ENCODE measurements at places on chromosomes 4 and X.

DNA sequence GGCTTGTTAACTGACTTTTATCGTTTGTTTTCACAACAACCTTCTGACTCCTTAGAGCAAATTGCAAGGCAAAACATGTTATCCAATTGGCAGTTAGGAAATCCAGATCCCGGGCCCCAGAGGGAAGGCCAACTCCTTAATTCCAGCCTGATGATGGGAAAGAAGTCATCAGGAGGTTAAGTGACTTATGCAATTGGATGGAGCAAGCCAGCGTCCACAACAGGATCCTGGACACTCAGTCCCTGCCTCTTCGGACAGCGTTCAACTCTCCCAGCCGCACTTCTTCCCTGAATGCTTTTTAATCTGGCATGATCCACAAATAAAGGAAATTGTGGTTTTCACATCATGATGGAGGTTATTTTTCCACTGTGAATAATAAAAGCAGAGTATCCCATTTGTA lies 310.1 kb downstream of the RAB28 start:
- no peak for DNase-seq

DNA sequence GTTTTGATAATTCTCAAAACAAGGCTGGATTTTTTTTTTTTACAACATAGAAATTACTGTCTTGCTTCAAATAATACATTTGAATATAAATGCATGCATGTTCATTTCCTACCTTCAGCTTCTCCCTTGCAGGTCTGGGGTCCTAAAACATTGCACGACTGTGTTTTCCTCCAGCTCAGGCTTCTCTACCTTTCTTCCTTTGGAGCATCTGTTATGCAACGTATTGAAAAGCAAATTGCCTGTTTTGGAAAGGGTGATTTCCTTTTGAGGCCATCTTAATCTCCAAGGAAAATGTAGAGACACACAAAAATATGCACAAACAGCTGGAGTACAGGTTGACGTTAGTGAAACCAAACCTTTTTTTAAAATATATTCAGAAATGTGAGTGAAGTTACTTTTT lies 115.6 kb upstream of the TLL1 start:
- DNase-seq, result no peak

DNA sequence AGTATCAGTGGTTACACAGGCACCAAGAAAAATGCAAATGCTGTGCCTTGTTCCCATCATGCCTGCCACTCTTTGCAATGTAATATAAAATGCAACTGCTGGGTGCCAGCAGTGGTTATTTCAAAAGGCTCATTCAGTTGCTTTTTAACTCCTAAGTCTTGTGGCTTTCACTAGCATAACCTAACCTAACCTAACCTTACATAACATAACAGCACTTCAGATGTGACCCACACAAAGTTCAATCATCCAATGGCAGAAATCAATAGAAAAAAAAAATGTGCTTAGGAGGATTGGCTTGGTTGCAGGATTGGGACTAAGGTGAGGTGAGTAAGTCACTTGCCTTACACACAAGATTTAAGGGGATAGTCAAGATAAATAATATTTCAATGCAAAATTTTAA lies 60.2 kb upstream of the VMA21 start:
- DNase-seq, result no peak

- no peak for DNase-seq
Measured at GRCh38 chrX:132953354-132953753, 5.1 kb downstream of the HS6ST2 start.

DNA sequence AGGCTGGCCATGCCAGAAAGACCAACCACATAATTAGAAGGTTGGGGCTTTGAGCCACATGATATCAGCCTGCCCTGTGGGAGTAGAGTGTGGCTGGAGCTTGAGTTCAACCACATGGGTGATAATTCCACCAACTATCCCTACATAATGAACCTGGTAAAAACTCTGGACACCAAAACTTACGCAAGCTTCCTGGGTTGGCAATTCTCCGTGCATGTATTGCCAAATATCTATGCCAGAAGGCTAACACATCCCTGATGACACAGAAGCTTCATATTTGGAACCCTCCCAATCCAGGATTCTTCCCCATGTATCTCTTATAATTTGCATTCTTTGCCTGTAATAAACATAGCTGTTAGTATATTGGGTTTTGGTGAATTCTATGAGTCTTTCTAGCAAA lies 68.2 kb downstream of the FUNDC1 start:
- no peak for DNase-seq

DNA sequence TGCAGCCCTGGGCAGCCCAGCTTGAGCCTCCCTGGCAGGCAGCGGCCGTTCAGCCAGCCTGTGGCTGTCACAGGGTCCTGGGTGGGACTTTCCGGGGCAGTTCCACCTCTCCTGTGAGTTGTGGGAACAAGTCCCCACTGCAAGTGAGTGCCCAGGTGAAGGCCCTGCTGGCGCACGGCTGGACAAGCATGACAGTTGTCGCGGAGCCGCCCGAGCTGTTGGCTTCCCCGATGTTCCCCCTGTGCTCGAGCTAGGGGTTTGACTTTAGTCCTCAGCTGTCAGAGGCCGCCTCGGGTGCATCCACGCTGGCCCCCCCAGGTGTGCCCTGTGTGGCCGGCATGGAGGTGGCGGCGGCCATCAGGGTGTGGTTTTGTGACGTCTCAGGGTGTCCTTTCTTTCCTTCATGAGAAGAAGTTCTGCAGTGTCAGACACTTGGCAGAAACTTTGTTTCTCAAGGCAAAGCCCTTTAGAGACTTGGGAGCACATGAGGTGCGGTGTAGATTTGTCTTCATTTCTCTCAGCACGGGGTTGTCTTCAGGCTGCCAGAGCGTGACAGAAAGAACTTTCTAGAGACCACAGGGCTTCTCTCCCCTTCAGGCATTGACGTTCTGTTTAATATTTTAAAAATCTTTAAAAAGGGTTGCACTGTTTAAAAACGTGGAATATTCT lies 69.4 kb upstream of the HGFAC start:
- DNase-seq, result no peak

- DNase-seq, result peak; percentile 85
Measured at GRCh38 chr4:140237616-140238350, 83.8 kb upstream of the MAML3 start.

- DNase-seq, result peak; percentile 35
Measured at GRCh38 chr4:24659241-24659961, 75.0 kb upstream of the DHX15 start.

DNA sequence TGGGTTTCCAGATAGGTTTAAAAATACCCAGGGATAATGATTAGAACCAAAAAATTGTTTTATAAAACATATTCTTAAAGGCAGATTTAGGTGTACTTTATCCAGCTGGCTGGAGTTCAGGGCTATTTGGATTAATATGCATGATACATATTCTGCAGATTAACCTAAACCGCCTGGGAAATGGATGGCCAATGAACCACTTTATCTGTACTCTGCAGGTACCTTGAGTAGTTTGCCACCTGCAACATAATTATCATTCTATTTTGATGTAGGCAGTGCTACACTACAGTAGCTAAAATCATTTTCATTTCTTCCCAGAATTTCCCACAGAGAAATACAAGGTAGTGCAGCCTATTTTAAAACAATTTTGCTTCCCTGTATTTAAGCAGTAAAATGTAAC lies 683.2 kb upstream of the GNPDA2 start:
- no peak for DNase-seq

GRCh38 chr4:8461086-8461485 lies 20.5 kb downstream of the TRMT44 start:
- no peak for DNase-seq

GRCh38 chr4:58477950-58478349 lies 1367.8 kb upstream of the IGFBP7 start:
- DNase-seq, result no peak

DNA sequence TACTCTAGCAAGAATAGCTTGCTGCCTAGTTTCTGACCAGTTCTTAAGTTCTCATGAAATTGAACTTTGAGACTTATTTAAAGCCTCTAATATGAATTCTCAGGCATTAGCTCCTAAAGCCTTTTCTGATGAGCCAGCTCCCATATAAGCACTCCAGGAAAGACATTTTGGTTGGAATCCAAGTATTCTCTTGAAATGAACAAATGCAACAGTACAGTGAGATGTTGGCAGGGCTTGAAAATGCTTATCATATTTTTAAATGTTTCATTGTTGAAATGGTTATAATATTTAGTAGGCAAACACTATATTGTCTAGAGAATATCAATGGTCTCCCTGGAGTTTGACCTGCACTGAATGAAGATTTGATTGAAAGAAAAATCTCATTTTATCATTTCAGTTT lies 240.3 kb downstream of the ANK2 start:
- DNase-seq, result no peak

DNA sequence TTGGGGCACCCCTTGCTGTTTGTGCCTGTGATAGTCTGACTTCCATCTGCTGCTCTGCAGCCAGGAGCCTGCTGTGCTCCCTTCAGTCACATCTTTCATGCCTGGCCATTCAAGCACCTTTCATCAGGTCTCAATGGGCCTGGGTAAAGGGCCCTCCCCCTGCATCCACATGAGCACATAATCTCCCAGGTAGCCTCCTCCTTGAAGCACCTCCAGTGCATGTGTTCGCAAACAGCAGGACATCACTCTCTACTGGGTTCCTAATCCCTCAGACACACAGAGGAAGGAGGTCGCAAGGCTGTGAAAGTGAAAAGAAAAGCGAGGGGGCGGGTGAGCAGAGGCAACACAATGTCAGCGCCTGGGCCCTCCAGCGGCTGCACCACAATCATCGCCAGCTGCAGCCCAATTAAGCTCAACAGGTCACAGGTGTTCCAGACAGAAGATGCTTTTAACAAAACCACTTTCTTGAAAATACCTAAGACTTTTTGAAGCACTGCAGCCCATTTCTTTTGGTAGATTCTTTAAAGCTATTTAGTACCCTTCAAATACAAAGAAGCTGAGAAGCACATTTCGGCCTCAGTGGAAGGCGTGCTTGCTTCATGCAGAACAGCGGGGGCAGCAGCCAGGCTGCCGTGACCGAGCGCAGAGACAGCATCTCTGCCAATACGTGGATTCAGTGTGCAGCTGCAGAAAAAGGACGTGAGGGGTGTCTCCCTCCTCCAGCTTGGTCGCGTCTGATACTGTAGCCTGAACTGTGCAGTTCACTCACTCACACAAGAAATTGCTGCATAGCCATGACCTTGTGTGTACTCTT lies 92.2 kb upstream of the SPRY1 start:
- peak; percentile 8 for DNase-seq

DNA sequence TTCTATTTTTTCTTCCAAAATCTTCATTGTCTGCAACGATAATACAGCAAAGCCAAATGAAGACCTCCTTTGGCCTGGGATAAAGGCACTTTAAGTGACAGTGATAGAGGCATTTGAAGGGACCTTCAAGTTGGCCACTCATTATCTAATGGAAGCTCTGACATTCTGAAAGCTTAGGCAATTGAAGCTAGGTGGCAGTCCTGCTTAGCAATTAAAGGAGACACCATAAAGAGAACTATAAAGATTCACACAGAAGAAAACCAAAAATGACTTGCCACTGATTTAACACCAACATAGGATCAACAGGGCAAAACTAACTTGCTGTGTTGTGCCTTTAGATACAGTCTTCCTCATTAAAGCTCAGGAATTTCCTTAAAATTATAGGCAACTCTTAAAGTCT lies 103.3 kb upstream of the TSPAN7 start:
- DNase-seq, result no peak

GRCh38 chr4:83342476-83342875 lies 7.8 kb upstream of the HPSE start:
- no peak for DNase-seq

DNA sequence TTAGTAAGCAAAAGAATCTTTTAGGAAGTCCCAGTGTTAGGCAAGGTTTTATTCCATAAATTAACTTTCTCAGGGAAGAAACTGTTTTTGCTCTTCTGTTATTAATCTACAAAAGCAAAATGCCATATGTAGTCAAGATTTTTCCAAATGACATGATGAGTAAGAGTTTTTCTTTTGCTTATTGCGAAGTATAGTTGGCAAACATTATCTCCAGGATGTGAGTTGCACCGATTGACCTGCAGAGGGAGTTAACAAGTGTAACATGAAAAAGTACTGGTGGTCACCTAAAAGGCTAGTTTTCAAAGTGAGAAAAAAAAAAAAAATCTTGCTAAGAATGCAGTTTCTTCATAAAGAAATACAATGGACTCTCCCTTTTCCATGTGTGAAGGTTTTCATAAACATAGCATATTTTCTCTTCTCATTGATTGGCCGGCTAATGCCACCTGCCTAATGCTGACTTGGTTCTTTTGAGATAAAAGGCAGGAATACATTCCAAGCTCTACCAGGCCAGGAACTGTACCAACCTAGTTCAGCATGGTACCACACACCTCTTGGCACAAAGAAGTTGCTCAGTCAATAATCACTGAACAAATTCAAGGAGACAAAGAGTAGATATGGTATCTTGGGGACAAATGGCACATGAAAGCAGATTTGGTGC lies 100.2 kb downstream of the LNX1 start:
- no peak for DNase-seq

DNA sequence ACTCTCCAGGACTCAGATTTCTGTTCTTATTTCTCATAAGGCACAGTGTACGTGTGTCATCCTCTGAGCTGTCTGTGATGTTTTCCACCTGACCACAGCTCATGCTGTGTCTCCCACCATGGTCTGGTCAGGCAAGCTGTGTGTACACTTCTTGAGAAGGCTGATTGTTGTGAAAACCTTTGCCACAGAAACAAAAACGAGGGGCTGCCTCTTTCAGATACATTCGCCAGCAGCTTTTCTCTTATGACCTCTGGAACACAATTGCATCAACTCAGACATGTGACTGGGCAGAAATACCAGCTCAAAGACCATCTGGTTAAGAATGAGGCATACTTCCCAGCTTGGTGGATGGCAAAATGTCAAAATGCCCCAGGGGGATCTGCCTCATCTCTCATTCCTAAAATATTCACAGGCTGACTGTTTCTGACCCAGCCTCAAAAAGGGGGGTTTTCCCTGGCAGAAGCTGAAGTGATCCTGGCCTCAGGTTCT lies 46.1 kb downstream of the PGRMC2 start:
- DNase-seq, result peak; percentile 2

- no peak for DNase-seq
Measured at GRCh38 chr4:100804576-100805360, 286.9 kb upstream of the EMCN start.

- no peak for DNase-seq
Measured at GRCh38 chrX:19448077-19448476, 67.2 kb downstream of the MAP3K15 start.

DNA sequence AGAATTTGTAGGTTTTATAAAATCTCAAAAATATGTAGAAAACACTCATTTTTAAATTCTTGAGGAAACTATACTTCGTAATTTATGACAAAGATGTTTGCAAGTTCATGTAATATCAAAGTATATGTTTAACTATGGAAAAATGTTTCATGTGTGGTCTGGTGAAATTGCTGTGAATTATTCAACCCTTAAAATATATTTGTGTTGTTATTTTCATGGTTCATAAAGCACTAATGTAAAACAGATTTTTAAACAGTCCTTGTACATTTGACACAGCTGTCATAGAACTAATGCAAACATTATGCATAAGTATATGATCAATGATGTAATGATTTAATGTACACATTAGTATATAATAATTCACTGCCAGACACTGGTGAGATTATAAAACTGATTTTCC lies 83.1 kb upstream of the ARSJ start:
- DNase-seq, result no peak
